ENCODE measurements at places on chromosomes 3 and 15. TPM values are rescaled to one million over a fixed set of nuclear protein-coding genes. Genes with fewer than 3 reads are reported as not detected.

The IL12A gene
- total RNA-seq: 1.2 TPM

The ADAMTS17 gene
- total RNA-seq: 0.06 TPM

The SLC4A7 gene
- total RNA-seq: 30.6 TPM

The KLHL40 gene
- total RNA-seq: not detected

The TGM4 gene
- total RNA-seq: 0.08 TPM

The GUCA1C gene
- not detected for total RNA-seq

The LMOD3 gene
- total RNA-seq: not detected

The SNX4 gene
- 27.8 TPM for total RNA-seq

The SEMA6D gene
- not detected for total RNA-seq

The GCSAM gene
- not detected for total RNA-seq

The PP2D1 gene
- not detected for total RNA-seq

The SPINT1 gene
- total RNA-seq: 1.1 TPM
